ENCODE measurements at places on chromosomes 2 and 18. TPM values are rescaled to one million over a fixed set of nuclear protein-coding genes. Genes with fewer than 3 reads are reported as not detected.

GRCh38 chr2:227401550-227401949 is 13.8 kb upstream of the SCYGR1 start:
- H3K4me3 ChIP-seq, result no peak overlapping the region
- peaks cover 2% of the 10 kb centered on the region for H3K4me1 ChIP-seq
- H3K27ac ChIP-seq, result no peak overlapping the region
- no peaks in the 10 kb centered on the region for H3K27me3 ChIP-seq
- no peak for DNase-seq

DNA sequence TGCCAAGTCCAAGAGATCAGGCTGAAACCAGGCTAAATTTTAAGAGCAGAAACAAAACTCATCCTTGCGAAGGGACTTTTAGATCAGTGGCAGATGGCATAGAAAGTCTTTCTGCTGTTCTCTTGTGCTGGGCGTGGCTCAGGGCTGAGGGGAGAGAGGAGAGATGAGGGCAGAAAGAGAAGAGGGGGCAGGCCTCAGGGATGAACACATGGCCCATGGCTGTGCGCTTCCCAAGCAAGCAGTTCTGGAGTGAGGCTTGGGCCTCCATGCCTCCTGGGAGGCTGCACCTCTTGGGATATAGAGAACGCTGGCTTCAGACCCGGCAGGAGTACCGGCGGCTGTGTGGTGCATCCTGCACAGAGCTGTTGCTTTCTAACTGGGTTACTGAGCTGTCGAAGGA is 41.0 kb downstream of the HPCAL1 start:
- no peaks in the 10 kb centered on the region for H3K4me1 ChIP-seq
- no peak overlapping the region for H3K27ac ChIP-seq
- DNase-seq, result no peak
- no peak overlapping the region for H3K4me3 ChIP-seq
- no peaks in the 10 kb centered on the region for H3K27me3 ChIP-seq

DNA sequence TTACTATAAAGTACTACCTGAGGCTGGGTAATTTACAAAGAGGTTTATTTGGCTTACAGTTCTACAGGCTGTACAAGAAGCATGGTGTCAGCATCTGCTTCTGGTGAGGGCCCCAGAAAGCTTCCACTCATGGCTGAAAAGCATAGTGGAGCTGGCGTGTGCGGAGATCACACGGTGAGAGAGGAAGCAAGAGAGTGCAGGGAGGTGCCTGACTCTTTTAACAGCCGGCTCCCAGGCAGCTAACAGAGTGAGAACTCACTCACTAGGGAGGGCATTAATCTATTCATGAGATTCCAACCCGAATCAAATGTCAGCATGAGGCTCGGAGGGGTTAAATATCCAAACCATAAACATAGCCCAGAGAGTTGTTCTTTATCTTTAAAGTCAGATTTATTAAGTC is 117.3 kb downstream of the LDLRAD4 start:
- no peaks in the 10 kb centered on the region for H3K27me3 ChIP-seq
- DNase-seq, result no peak
- no peaks in the 10 kb centered on the region for H3K36me3 ChIP-seq
- H3K4me3 ChIP-seq, result no peak overlapping the region

- DNase-seq, result no peak
- H3K4me3 ChIP-seq, result no peak overlapping the region
- no peaks in the 10 kb centered on the region for H3K27me3 ChIP-seq
- H3K27ac ChIP-seq, result no peak overlapping the region
- H3K36me3 ChIP-seq, result peaks cover 7% of the 10 kb centered on the region
Measured at GRCh38 chr2:196143730-196144131, 27.6 kb downstream of the STK17B start.

GRCh38 chr18:44716697-44717163 is 36.0 kb downstream of the SETBP1 start:
- DNase-seq, result no peak
- no peaks in the 10 kb centered on the region for H3K27me3 ChIP-seq
- H3K36me3 ChIP-seq, result no peaks in the 10 kb centered on the region
- no peaks in the 10 kb centered on the region for H3K4me1 ChIP-seq
- H3K4me3 ChIP-seq, result no peak overlapping the region

- no peaks in the 10 kb centered on the region for H3K4me1 ChIP-seq
- DNase-seq, result no peak
- no peak overlapping the region for H3K4me3 ChIP-seq
- H3K27ac ChIP-seq, result no peak overlapping the region
- no peaks in the 10 kb centered on the region for H3K36me3 ChIP-seq
Measured at GRCh38 chr2:119608553-119608952, 64.3 kb downstream of the CFAP221 start.

- no peak overlapping the region for H3K4me3 ChIP-seq
- no peaks in the 10 kb centered on the region for H3K36me3 ChIP-seq
- no peak for DNase-seq
- H3K27ac ChIP-seq, result no peak overlapping the region
Measured at GRCh38 chr18:5930789-5931188, 35.5 kb upstream of the TMEM200C start.

GRCh38 chr2:185952100-185952499 is 213.5 kb downstream of the FSIP2 start:
- H3K27me3 ChIP-seq, result no peaks in the 10 kb centered on the region
- no peak for DNase-seq
- H3K36me3 ChIP-seq, result no peaks in the 10 kb centered on the region
- H3K4me3 ChIP-seq, result no peak overlapping the region
- H3K4me1 ChIP-seq, result no peaks in the 10 kb centered on the region

GRCh38 chr2:98461498-98462049 is 16.9 kb downstream of the INPP4A start:
- H3K27me3 ChIP-seq, result no peaks in the 10 kb centered on the region
- H3K27ac ChIP-seq, result no peak overlapping the region
- H3K4me3 ChIP-seq, result no peak overlapping the region
- no peak for DNase-seq
- H3K4me1 ChIP-seq, result peaks cover 15% of the 10 kb centered on the region

The C2orf80 gene
- total RNA-seq, result not detected

The STARD6 gene
- not detected for total RNA-seq

The DSG1 gene
- total RNA-seq, result not detected

The ANAPC1 gene
- total RNA-seq, result 48.0 TPM

The TPO gene
- 0.71 TPM for total RNA-seq

The RDH14 gene
- 64.5 TPM for total RNA-seq

The PRKAG3 gene
- total RNA-seq, result not detected

The SRD5A2 gene
- 0.06 TPM for total RNA-seq

The PMAIP1 gene
- total RNA-seq, result 1.1 TPM

The ARHGAP25 gene
- 3.0 TPM for total RNA-seq

All from cardiac muscle cell (in vitro differentiated cells and primary cell).